Fibroblast of skin of right biceps (primary cell): ENCODE measurements at places on chromosomes 2 and 18.

DNA sequence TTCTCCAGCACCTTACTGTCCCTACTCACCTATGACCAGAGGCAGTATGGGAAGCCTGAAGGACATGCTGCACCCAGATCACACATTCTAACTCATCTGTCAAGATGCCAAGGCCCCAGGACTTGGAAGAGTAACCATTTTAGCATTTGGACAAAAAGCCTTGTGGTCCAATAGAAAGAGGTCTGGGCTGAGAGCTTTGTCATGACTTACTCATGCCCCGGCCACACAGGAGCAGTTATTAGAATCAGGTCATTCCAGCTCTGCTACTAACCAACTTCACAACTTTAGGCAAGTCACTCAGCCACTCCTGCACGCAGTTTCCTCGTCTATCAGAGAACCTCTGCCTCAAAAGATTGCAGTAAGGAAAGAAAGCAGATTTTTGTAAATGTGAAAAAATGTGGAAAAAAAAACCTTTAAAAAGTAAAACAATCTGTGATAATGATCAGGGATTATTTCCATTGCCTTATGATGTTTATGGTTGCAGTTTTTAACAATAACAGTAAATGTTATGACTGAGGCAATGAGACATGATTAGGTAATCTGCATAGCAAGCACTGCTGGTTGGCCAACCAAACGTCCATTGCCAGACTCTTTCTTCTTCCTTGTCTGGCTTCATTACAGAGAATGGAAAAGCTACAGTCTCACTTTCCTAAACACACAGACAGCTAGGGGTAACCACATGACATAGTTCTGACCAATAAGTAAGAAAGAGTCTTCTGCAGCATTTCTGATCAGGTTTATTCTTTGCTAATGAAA, 255.4 kb upstream of the CHAC2 start:
- peak; percentile 23 for DNase-seq

GRCh38 chr18:62070302-62070701, 116.6 kb downstream of the PIGN start:
- no peak for DNase-seq

DNA sequence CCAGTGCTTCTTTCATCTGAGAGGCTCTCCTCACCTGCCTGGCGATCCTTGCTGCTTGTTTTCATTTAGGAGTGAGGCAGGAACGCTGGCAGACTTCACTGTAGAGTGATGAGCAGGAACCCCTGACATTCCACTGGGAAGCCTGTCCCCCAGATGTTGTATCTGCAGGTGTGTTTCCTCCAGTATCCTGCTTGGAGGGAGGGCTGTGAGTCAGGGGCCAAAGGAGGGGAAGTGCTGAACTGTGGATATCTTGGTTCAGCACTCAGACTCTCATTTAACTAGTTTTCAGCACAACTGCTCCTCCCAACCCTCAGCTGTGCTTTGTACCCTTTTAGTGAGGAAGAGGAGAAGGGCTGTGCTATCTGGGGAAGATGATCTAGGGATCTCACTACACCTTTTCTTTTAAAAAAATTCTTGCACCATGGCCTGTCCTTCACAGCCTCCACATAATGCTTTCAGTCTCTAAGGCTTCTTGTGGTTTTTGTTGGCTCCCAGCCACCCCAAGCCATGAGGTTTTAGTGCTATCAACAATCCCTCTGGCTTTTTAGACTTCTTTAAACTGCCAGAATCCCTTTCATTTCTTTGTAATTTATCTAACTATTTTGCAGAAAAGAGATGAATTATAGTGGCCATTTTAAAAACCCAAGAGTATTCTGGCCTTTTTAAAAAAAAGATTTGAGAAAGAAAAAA, 11.2 kb downstream of the ANKAR start:
- peak; percentile 71 for DNase-seq

- DNase-seq, result peak; percentile 1
Measured at GRCh38 chr2:62382757-62383156, 123.2 kb downstream of the TMEM17 start.

DNA sequence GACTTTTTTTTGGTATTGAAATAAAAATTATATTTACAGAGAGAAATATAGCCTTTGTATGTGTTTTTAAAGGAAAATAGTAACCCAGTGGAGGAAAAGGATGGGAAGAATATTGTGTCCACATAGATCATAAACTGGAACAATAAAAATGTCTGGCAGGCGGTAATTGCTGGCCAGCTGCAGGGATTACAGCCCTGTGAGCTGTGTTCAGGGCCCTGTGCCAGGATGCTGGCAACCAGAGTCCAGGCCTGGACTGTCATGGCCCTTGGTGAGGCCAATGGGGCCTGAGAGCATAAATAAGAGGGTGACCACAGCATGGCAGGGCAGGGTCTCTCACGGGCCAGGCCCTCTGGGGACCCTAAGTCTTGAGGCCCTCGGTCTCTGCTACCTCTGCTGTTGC, 171.2 kb downstream of the ACOXL start:
- no peak for DNase-seq

- DNase-seq, result no peak
Measured at GRCh38 chr2:20576598-20577115, 74.2 kb downstream of the HS1BP3 start.

- no peak for DNase-seq
Measured at GRCh38 chr2:37764739-37765138, 93.3 kb upstream of the CDC42EP3 start.

DNA sequence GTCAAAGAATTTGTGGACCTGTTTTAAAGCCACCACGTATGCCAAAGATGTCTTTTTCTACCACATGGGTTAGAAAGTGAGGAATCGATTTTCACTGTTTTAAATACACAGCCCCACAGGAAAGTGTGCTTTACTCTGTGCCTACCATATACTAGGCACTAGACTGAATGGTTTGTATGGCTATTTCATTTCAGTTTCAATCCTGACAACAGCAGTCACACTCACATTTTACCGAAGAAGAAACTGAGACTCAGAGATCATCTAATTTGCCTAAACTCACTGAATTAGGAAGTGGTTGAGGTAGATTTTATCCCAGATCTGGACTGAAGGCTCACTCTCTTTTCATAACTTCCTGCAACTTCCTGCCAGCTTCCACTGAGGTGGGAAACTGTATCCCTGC, 176.4 kb downstream of the ALK start:
- no peak for DNase-seq

DNA sequence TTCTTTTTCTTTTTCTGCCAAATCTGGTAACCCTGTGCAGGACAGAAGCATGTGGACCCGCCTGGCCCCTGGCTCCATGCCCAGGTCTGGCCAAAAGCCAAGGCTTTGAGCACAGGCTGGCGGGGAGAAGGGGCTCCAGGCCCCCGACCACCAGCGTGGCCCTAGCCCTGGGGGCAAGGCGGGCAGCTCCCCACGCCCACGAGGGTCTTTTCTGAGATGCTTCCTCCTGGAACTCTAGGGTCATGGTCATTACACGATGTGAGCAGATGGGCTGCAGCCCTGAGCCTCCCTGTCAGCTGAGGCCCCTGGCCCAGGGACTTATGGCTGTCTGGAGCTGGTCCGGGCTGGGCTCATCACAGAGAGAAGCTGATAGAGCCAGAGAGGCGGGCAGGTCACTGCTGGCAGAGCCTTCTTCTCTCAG, 5.7 kb upstream of the OTOS start:
- no peak for DNase-seq

- DNase-seq, result no peak
Measured at GRCh38 chr2:120957905-120958304, 222.2 kb downstream of the GLI2 start.

GRCh38 chr2:111100765-111101162, 19.9 kb upstream of the BCL2L11 start:
- peak; percentile 32 for DNase-seq

- DNase-seq, result no peak
Measured at GRCh38 chr18:70025580-70025979, 77.9 kb upstream of the CD226 start.

DNA sequence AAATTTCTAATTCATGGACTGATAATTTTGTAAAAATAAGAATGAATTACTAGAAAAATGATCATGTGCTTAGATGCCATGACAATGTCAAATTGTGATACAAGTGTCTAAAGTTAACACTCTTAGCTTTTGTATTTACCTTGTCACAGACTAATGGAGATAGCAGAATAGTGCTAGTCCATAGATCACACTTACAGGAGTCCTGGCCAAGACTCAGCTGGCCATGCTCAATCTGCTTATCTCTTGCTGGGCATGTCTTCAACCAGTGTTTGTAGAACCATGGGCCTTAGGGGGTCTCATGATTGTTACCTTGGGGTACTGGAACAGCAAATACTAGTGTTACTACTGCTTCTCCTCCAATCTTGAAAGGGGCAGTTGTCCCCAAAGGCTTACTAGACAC, 44.0 kb downstream of the TET3 start:
- DNase-seq, result no peak

DNA sequence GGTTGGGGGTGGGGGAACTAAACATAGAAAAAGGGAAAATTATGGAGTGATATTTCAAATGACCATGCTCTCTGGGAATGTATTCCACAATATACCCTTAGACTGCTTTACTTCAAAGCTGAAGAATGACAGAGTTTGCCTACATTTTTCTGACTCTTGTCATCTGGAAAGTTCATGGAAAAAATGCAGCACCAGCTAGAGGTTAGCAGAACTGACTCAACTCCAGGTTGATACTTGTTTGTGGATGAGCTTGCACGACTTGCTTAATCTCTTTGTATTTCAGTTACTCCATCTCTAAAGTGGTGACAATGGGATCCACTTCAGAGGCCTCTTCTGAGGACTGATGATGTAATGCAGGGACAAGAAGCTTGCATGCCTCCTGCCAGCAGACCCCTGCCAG, 824.0 kb upstream of the ID2 start:
- DNase-seq, result peak; percentile 94

- no peak for DNase-seq
Measured at GRCh38 chr2:100256416-100256815, 65.9 kb downstream of the LONRF2 start.

- no peak for DNase-seq
Measured at GRCh38 chr18:5516841-5517240, 27.0 kb downstream of the EPB41L3 start.

DNA sequence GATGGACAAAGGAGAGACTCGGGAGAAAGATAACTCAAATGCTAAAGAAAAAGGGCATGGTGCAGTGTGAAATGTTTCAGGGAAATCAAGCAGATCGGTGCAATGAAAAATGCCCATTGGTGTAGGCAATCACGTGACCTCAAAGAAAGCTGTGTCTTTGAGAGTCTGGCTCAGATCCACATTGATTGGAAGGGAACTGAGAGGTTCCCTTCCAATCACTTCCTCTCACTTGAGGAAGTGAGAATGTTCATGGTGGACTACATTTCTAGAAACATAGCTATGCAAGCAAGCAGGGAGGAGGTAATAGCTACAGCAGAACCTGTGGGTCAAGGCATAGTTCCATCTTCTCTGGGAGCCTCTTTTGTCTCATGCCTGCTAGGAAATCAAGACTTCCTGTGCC, 187.4 kb downstream of the LPIN1 start:
- no peak for DNase-seq

- DNase-seq, result peak; percentile 75
Measured at GRCh38 chr2:238528953-238529781, 102.4 kb downstream of the ASB1 start.

GRCh38 chr18:76963936-76964335, 141.6 kb downstream of the ZNF236 start:
- no peak for DNase-seq

GRCh38 chr2:223889229-223889628, 51.8 kb upstream of the AP1S3 start:
- no peak for DNase-seq

GRCh38 chr2:224173933-224174332, 134.8 kb upstream of the SERPINE2 start:
- DNase-seq, result no peak

- peak; percentile 22 for DNase-seq
Measured at GRCh38 chr18:55577812-55578539, 10.0 kb downstream of the TCF4 start.

DNA sequence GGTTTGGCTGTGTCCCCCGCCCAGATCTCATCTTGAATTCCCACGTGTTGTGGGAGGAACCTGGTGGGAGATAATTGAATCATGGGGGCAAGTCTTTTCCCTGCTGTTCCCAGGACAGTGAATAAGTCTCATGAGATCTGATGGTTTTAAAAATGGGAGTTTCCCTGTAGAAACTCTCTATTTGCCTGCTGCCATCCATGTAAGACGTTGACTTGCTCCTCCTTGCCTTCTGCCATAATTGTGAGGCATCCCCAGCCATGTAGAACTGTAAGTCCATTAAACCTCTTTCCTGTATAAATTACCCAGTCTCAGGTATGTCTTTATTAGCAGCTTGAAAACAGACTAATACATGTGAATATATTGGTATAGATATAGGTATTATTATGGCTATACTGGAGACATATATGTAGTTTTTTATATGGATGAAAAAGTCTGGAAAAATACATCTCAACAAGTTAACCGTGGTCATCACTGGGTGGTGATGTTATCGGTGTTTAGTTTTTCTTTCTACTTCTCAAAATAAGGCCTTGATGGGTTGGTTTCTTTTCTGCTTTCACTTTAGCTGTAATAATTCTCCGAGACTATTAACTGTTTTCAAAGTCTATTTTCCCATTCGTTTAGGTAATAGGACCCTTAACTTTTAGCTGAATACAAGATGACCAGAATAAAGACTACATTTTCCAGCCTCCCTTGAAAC, 39.1 kb upstream of the NCOA1 start:
- no peak for DNase-seq

- no peak for DNase-seq
Measured at GRCh38 chr18:22826726-22827125, 106.4 kb upstream of the RBBP8 start.

DNA sequence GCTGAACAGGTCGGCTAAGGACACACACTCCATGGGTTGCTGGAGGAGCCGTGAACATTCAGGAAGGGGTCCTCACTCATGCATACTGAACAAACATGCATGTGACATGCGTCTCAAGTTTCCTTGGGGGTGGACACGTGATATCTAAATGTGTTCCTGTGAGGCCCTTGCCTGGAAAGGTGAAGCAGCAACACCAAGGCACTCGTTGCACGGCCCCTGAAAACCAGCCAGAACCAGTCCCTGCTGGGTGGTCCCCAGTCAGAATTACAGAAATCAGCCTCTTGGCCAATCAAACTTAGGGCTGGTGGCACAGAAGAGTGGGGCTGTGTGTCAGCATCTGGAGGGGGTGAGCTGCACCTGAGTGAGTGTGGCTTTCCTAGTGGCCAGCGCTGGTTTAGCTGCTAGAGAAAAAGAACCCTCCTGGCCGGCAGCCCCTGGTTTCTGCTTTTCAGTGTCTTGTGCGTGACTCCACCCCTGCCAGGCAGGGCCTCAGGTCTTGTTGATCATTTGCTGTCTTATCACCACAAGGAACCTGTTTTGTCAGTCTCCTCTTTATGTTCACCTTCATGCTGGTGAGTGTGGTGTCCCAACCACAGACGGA, 3.2 kb upstream of the AQP12B start:
- DNase-seq, result no peak
